Sigmoid colon (tissue), 7 donors: ENCODE measurements at places on chromosomes 3 and 15. TPM values are rescaled to one million over a fixed set of nuclear protein-coding genes. Genes with fewer than 3 reads are reported as not detected.

The CD276 gene
- total RNA-seq: 20.4 TPM

The FSTL1 gene
- 266 TPM for total RNA-seq

DNA sequence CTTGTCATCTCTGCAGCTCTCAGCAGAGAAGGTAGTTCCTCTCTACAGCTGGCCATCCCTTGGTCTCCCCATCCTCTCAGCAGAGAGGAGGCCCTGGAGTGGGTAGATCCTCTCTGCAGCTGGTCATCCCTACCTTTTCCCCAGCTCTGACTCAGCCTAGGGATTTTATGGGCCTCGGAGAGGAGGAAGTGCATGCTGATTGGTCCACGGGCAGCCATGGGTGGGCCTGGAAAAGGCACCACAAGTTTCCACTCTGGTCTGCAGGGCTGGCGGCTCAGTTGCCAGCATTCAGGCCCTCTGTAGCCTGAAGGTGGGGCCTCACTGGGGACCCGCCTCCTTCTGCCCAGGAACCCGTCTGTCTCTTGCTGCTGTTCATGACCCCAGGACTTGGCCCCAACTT is 36.9 kb downstream of the NR1D2 start:
- no peak for DNase-seq
- H3K27me3 ChIP-seq: no peaks in the 10 kb centered on the region
- peaks cover 21% of the 10 kb centered on the region for H3K36me3 ChIP-seq
- H3K4me1 ChIP-seq: no peaks in the 10 kb centered on the region
- H3K27ac ChIP-seq: no peak overlapping the region
- H3K4me3 ChIP-seq: no peak overlapping the region

DNA sequence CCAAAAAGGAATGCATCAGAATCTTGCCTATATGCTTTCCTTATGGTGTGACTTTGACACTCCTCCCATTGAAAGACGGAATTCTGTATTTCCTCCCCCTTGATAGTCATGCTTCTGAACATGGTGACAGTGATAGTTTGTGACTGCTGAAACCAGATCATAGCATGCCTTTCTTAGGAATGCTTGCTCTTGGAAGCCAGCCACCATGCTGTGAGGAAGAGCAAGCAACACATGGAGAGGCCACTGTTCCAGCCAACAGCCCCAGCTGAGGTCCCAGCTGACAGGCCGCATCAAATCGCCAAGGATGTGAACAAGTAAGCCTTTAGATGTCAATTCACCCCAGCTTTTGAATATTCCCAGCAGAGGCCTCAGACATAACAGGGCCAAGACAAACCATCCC is 100.1 kb downstream of the IGF2BP2 start:
- no peaks in the 10 kb centered on the region for H3K36me3 ChIP-seq
- H3K27ac ChIP-seq: no peak overlapping the region
- no peaks in the 10 kb centered on the region for H3K4me1 ChIP-seq
- DNase-seq: no peak

The OSBPL10 gene
- 19.6 TPM for total RNA-seq

- peaks cover 13% of the 10 kb centered on the region for H3K4me1 ChIP-seq
- peaks cover 30% of the 10 kb centered on the region for H3K36me3 ChIP-seq
- no peak overlapping the region for H3K27ac ChIP-seq
These were observed 50.3 kb downstream of the NPTN start for GRCh38 chr15:73582851-73583379.

DNA sequence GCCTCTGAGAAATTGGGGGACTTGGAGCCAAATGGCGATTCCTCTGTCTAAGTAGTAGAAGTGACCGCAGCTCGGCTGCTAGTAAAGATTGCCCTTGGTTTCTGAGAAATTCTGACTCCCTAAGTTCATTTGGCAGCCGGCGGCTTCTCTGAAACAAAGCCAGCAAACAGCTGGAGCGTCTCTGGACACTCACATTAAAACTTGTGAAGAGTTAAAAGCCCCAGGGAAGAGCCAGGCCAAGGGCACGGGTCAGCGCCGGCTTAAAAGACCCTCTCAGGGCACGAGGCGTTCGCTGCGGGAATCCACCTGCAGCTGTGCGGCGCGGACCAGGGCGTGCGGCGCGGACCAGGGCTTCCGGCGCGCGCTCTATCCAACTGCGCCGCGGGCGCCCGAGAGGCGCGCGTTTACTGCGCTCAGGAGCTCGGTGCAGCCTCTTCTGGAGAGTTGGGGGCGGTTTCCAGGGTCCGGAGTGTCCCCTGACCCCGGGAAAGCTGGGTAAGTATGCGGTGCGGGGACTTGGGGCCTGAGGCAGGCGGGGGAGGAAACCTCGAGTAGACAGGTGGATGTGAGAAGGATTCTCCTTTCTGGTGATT is at the start of gene COL6A5:
Gene COL6A5, plus strand, starts transcription at position 186 of the 593 bp plus-strand sequence. CDS start 27,967 bp downstream, outside the sequence.
- peaks cover 6% of the 10 kb centered on the region for H3K4me1 ChIP-seq
- no peaks in the 10 kb centered on the region for H3K36me3 ChIP-seq
- DNase-seq: no peak
- no peak within 1 kb of the TSS for H3K4me3 ChIP-seq
- no peak within 1 kb of the TSS for H3K27ac ChIP-seq
